Thoracic aorta (tissue), 2 donors: ENCODE measurements at places on chromosomes 12 and 14. TPM values are rescaled to one million over a fixed set of nuclear protein-coding genes. Genes with fewer than 3 reads are reported as not detected.

DNA sequence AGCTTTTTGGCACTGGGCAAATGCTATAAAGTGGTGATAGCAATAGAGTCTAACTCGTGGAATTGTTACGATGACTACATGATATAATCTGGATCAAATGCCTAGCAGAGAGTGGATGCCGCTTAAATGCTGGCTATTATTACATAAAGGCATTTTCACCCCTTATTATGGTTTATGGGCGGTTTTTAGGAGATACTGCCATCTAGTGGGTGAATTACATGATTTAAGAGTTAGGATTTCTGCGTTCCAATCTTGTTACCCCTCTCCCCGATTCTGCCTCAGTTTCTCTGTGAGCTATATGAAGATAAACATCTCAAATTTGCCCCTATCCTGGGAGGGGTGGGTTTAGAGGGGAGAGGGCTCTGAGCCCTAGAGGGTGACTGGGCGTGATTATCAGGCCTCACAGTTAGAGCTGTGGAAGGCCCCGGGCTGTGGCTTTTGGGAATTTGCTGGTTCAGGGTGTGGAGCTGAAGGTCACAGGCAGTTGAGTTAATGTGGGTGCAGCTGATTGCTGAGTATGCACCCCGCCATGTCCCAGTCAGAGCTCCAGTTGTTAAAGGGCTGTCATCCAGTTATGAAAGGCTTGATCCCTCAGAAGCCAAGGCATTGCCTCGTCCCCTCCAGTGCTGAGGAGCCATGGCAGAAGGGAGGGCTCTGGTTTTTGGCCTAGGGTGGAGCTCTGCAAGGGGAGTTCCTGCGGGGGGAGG is 14.4 kb downstream of the CLSTN3 start:
- no peak overlapping the region for H3K27ac ChIP-seq
- no peak overlapping the region for H3K4me3 ChIP-seq
- DNase-seq: no peak

DNA sequence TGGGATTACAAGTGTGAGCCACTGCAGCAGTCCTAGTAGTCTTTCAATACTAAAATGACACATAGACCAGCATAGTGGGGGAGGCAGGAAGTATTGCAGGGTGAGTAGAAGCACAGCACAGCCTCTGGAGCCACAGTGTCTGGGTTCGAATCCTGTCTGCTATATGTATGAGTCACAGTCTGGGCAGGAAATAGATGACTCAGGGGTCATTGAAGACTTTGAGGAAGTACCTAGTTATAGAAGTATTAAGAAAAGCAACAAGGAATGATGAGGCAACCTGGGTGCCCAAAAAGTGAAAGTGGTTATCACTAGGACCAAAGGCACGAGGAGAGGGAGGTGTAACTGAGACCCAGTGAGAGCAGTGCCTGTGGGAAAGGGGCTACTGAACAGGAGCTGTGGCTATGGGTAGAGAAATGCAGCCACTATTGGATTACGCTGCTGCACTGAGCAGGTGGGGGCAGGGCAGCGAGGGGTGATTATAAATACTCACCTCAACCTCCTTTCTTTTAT is 124.0 kb downstream of the PDE3A start:
- peak overlapping the region; percentile 0 for H3K4me3 ChIP-seq
- H3K27ac ChIP-seq: peak overlapping the region; percentile 52
- DNase-seq: peak; percentile 31
- H3K27me3 ChIP-seq: no peaks in the 10 kb centered on the region
- H3K4me1 ChIP-seq: peaks cover 80% of the 10 kb centered on the region

GRCh38 chr14:55807053-55807880 is 227.3 kb downstream of the KTN1 start:
- H3K27ac ChIP-seq: no peak overlapping the region
- peak; percentile 31 for DNase-seq
- no peaks in the 10 kb centered on the region for H3K27me3 ChIP-seq

GRCh38 chr12:48216785-48217184 is 13.7 kb upstream of the OR10AD1 start:
- H3K27me3 ChIP-seq: no peaks in the 10 kb centered on the region
- H3K27ac ChIP-seq: no peak overlapping the region
- DNase-seq: no peak
- H3K4me3 ChIP-seq: no peak overlapping the region
- H3K36me3 ChIP-seq: no peaks in the 10 kb centered on the region
- H3K4me1 ChIP-seq: peaks cover 5% of the 10 kb centered on the region

The ZDHHC22 gene
- not detected for total RNA-seq
